ENCODE measurements at places on chromosomes 16 and 17. TPM values are rescaled to one million over a fixed set of nuclear protein-coding genes. Genes with fewer than 3 reads are reported as not detected.

ZNF646 gene
- 12.9 TPM for total RNA-seq

TCAP gene
- total RNA-seq: 0.30 TPM

ODF4 gene
- total RNA-seq: not detected

CCL1 gene
- not detected for total RNA-seq

CDRT15 gene
- total RNA-seq: not detected

TEKT1 gene
- not detected for total RNA-seq

C16orf46 gene
- total RNA-seq: 1.6 TPM

GDPD1 gene
- total RNA-seq: 0.45 TPM

RNF135 gene
- 15.1 TPM for total RNA-seq

CHD9NB gene
- total RNA-seq: under 0.01 TPM

C17orf78 gene
- not detected for total RNA-seq

RGS9 gene
- total RNA-seq: 0.84 TPM

CMTM2 gene
- total RNA-seq: not detected

TOP3A gene
- 25.9 TPM for total RNA-seq

ADAMTS18 gene
- not detected for total RNA-seq

ZFPM1 gene
- 0.59 TPM for total RNA-seq

NOTUM gene
- not detected for total RNA-seq

DOC2B gene
- not detected for total RNA-seq

Data from bronchus fibroblast of lung (primary cell).